ENCODE measurements at places on chromosomes 2 and 18.

GRCh38 chr2:99421469-99421868 is 68.3 kb downstream of the REV1 start:
- DNase-seq = no peak

DNA sequence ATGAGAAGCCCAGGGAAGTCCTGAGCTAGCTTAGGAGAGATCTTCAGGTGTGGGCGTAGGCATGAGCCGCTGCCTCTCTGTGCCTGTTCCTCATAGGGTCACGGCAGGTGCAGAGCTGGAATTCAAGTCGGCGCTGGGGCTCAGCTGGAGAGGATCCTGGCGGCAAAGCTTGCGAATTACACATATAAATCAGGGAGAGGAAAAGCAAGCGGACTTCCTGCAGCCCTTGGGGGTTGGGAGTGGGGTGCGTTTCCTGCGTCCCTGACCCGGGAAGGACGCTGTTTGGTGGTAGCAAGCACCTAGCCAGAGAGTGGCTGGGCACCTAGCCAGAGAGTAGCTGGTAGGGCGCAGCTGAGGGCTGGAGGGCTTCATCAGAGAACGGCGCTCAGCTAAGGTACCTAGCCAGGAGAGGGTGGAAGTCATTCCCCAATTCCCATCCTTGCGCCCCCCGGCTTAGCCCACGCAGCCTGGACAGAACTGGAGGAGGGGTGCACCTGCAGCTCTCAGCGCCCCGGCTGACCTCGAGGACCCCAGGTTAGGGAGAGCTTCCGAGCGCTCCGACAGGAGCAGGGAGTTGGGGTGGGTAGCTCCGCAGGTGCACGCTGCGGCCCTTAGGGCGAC is 459 bp upstream of the EFR3B start:
- DNase-seq = peak; percentile 17

GRCh38 chr2:49298230-49298629 is 143.9 kb upstream of the FSHR start:
- no peak for DNase-seq

GRCh38 chr2:24832931-24833701 is 39.9 kb downstream of the CENPO start:
- DNase-seq = no peak

GRCh38 chr2:10167316-10167715 is 44.8 kb downstream of the RRM2 start:
- no peak for DNase-seq

DNA sequence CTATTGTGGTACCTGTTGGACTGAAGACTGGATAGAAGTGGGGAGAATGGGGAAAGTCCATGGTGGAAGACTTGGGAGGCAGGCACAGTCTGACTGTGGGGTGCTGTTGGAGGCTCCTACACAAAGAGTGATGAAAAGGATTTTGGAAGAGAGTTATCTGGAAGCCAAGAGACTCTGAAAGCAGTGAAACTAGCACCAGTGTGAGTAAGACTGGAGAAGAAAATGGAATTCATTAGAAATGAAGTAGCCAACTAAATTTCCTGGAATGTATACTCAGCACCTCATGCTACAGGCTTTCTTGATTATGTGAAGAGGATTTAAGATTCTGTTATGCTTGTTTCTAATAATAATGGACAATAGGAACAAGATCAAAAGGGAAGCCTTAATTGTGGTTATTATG is 27.7 kb downstream of the ELP2 start:
- no peak for DNase-seq

DNA sequence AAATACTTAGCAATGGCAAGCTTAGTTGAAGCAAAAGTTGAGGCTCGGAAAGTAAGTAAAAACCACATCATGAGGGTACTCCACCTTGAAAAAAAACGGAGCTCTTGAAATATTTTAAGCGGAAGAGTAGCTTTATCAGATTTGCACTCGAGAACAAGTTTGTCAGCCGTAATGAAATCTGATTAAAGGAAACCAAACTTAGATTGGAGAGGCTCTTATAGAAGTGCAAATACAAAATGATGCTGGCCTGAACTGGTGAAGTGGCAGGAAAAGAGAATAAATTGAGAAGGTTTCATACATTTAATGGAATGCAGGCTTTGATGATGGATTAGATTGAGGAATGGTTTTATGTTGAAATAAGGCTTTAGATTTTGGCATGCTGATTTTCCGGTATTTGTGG is 484.2 kb downstream of the PID1 start:
- DNase-seq = no peak

- DNase-seq = no peak
Measured at GRCh38 chr18:42392416-42392815, 437.4 kb downstream of the PIK3C3 start.

- no peak for DNase-seq
Measured at GRCh38 chr2:161119483-161119882, 40.7 kb upstream of the TANK start.

DNA sequence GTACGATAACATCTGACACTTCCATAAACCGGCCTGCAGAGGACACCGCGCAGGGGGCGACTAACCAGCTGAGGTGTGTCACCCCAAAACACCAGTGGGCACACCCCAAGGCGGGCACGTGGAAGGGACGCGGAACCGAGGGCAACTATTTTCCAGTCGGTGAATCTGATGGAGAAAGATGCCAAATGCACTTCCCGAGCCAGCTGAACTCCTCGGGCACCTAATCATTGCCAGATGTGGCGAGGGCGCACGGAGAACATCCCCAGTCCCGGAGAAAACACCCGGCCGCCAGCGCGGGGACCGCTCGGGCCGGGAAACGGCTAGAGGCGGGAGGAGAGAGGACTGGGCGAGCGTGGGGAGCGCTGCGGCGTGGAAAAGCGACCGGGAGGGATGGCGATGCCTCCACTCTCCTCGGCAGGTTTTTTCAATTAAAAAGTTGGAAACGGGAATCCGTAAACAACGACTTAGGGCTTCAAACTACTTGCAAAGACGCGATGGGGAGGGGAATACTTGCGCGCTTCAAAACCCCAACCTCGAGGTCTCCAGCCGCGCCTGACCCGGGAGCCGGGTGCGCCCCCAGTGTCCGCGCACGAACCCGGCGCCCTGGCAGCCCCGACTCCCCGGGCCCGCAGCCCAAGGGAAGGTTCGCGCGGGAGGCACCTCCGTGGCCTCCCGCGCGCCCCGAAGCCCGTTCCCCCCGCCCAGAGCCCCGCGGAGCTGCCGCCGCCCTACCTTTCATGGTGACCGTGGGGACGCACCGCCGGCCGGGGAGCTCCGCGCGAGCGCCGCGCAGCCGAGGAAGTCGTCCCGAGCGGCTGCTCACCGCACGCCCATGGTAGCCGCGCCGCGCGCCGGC is 497 bp downstream of the COLEC12 start:
- no peak for DNase-seq

DNA sequence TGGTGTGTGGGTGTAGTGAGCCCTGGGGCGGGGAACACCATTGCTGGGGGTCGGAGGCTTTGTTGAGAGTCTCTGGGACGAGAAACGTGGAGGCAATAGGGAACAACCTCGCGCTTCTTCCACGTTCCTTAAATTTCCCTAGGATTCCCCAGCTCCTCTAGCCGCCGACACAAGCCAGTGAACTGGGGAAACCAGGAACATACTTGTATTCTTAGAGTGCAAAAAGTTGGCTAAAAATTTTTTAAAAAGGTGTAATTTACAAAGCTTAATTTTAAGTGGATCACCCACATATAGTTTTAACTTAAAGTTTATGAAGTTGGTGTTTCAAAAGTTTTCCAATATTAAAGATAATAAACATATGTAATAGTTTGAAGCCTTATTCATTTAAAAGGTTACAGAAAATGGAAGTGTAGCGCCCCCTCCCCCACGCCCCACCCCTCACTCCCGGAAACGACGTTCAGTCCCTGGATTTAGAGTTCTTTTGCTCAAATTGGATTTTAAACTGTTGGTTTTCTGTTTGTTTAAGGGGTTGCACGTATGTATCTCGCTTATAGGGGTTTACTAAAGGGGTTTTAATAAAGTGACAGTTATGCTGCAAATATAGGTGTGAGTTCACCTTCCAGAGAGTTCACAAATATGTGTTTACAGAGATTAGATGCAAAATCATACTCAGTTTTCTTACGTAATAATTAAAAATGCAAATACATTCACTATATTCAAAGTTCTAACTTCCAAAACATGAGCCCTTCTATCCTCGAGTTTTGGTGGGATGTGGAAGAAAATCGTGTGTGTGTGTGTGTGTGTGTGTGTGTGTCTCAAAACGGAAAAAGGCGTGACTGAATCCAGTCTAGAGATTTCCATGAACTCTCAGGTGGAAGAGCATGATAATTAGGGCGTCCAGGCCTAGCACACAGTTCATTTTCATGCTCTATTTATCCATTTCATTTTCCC is 872 bp downstream of the DSG2 start:
- no peak for DNase-seq

DNA sequence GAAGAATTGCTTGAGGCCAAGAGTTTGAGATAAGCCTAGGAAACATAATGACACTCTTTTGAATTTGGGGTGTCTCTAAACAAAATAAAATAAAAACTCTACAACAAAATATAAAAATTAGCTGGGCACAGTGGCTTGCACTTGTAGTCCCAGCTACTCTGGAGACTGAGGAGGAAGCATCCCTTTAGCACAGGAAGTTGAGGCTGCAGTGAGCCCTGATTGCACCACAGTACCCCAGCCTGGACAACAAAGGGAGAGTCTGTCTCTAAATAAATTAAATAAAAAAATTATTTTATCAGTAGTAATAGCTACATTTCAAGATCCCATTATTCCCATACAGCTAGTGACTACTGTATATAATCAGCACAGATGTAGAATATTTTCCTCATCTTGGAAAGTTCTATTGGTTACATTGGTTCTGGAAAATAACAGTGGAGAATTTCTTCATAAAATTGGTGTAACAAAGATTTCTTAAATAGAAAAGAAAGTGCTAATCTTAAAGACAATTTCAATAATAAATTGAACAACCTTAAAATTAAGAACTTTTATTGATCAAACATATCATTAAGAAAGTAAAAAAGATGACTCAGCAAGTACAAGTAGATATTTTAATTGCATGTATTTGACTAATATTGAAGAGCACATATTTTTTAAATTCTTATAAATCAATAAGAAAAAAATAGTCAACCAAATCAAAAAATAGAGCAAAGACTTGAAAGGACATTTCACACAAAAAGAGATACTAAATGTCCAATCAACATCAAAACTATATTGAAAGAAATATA is 90.4 kb upstream of the KYNU start:
- DNase-seq = no peak

DNA sequence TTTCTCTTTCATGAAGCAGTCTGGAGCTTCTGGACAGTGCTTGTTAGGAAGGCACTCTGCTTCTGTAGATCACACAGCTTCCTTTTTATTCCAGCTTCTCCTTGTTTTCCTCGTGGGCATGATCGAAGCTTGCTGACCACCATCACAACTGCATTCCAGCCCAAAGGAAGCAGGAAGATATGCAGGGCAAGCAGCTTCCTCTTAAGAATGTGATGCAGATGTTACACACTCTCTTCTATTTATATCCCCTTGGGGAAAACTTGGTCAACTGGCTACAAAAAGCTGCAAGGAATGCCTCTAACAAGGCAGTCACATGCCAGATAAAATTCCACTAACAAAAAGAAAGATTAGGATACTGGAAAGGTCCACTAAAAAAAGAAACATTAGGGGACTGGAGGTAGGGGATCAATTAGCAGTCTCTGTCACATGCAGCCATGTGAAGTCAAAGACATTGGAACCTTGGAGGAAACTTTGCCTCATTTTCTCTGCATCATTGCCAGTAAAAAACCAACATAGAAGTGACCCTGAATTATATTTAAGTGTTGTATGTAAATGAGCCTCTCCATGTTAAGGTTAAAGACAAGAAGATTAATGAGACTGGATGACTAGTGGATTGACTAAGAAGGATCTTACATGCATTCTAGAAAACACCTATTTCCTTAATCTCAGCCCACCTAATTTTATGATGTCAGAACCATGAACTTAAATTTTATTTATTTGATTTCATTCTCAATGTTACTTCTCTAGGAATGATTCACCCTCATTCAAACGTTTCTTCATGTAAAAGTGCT is 98.3 kb downstream of the NAB1 start:
- DNase-seq = no peak

- peak; percentile 46 for DNase-seq
Measured at GRCh38 chr2:164992818-164993217, 37.5 kb upstream of the SLC38A11 start.

DNA sequence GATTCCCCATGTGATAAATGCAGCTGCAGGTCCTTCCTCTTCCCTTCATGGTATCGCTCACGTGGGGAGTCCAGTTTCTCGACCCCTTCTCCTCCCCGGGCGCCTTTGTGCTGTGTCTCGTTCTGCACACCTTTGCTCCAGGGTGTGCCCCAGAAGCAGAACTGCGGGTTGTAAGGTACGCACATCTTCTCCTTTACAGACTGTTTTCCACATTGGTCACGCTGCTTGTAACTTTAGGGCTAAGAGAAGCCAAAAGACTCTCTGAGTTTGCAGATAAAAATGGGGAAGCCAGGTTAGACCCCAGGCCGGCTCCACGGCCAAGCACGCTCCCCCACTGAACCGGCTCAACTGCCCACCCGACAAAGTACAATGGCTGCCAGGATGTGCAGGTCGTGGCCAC is 45.9 kb upstream of the TFCP2L1 start:
- no peak for DNase-seq

DNA sequence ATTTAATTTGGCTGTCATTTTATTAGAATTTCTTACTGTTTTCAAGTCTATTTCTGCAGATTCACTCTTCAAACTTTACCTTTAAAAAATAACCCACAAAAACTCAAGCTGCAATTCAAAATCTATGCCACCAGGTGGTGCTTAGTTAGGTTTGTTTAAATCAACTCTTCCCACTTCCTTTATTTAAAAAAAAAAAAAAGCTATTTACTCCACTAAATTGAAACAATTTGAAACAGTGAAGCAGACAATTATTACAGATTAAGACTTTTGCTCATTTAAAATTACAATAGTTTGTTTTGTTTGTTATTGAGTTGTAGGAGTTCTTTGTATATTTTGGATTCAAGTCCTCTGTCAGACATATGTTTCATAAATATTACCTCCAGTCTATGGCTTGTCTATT is 300.0 kb downstream of the PDE11A start:
- DNase-seq = no peak

- no peak for DNase-seq
Measured at GRCh38 chr2:108701806-108702205, 17.5 kb upstream of the RANBP2 start.

DNA sequence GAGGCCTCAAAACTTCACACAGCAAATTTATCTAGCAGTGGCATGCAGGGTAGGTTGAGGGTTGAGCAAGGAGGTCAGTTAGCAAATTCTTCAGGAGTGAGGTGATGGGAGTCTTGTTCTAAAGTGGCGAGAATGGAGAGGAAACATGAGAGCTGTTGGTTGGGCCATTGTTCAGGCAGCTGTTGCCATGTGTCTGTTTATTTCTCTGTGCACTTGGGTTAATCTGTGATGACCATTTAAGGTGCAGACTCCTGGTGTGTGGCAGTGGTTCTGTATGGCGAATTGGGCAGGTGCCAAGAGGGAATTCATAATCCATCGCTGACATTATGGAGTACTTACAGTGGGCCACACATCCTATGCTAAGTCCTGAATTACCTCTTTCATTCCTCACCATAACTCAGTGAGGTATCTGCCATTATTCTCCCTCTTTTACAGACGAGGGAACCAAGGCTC is 30.4 kb downstream of the TMEM178A start:
- no peak for DNase-seq

DNA sequence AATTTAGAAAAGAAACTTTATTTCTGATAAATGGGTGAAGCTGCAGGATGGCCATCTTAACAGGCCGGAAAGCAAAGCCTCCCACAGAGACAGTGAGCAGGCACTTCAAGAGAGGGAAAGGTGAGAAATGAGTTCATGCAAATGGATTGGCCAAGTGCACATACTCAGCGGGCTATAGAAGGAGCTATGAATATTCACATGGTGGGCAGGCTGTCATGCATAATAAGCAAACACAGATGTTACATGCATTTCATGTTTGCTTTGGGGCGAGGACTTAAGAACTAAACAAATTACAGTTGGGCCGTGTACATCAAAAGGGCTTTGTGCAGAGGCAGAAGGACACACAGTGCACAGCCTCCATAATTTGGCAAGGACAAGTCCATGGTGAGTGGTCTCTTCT is 69.8 kb upstream of the MAL start:
- DNase-seq = no peak

All from CD4-positive, CD25-positive, alpha-beta regulatory T cell (primary cell).